ENCODE measurements at places on chromosomes 11 and 22.
A peak's percentile ranks its signal among the peaks of the same experiment; 100 is the strongest.

DNA sequence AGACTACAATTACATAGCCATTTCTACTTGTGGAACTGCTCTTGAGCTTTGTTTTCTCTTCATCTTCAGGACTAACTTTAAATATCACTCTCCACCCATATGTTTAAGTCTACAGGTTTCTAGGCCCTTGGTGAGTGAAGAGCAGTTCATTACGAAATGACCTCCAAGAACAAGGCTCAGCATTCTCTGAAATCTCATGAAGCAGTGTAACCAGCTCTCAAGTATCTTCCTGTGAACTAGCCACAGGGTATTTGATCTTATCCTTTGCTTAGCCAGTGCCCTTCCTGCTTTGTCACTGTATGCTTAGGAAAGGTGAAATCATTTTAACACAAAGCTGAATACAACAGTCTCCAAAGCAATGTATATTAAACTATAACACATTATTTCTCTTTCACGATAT lies 20.4 kb upstream of the LYVE1 start:
- no peak for DNase-seq

GRCh38 chr11:13928566-13929251 lies 33.8 kb upstream of the SPON1 start:
- no peak for DNase-seq

- no peak for DNase-seq
These were observed 134.1 kb downstream of the GRIK4 start for GRCh38 chr11:120645639-120646038.

GRCh38 chr11:95084509-95084908 lies 5.1 kb upstream of the ENDOD1 start:
- no peak for DNase-seq

- DNase-seq, result no peak
These were observed 61.6 kb upstream of the PTPN5 start for GRCh38 chr11:18853086-18853720.

DNA sequence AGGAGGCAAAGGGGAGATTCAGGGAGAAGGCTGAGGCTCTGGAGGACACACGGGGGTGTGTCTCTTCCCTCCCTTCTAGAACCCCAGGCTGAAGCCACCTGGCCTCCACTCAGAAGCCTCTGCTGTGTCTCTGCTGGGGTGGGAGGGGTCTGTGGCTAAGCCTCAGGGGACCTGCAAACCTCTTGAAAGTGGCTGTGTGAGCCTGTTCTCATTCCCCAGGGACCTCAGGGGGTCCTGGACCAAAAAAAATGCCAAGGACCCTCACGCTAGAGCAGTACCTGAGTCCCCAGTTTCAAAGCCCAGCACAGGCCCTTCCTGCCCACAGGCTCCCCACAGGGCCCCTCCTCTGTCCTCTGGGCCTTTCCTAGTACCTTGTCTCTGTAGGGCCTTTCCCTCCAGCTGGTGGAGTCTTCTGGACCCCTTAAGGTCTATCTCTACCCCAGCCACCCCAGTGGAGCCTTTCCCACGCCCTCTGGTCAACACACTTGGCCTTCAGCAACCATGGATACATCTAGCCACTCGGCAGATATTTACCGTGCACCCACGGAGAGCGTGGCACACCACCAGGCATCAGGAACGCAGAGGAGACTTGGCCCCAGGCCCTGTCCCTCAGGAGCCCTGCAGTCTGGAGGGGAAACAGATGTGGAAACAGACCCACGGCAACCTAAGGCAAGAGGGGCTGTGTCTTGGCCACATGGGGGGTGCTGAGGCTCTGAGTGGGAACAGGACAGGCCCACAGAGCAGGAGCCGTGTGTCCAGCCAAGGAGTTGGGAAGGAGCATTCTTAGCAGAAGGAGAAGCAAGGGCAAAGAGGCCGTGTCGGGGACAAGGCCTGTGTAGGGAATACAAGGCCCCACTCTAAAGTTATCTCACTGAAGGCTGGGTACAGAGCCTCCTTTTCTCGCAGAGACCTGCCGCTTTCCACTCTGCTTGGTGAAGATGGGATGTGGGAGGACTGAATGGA lies 18.5 kb downstream of the PLA2G6 start:
- DNase-seq, result no peak

DNA sequence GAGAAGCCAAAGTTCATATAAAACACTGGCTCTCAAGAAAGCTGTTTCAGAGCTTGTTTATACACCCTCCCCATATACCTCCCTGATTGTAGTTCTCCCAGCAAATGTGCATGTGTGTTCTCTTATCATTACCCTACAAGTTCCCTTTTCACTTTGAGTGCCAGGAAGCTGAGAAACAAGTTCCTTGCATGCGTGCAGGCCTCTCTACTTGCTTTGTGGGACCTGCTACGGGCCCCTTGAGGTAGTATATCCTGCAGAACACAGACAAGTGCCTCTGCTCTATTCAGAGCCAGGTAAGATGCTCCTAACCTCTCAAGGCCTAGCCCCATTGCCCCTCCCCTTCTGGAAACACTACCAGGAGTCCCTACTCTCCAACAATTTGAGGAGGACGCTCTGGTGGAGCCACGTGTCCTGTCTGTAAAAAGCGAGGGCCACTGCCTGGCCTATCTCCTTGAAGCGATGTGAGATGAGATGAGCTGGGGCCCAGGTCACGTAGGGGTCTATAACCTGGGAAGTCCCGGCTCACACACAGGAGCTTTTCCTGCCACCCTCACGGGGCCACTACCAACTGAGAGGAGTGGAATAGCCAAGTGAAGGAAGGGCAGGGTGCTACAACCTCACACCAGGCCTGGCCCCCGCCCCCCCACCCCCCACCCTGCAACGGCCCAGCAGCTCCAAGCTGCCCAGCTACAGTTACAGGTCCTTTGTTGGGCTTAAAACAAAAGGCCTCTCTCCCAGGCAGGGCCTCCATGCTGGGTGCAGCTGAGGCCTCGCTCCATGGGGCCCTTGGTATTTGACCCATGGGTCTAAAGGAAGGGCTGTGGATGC lies 2.6 kb upstream of the ATP5MGL start:
- no peak for DNase-seq

DNA sequence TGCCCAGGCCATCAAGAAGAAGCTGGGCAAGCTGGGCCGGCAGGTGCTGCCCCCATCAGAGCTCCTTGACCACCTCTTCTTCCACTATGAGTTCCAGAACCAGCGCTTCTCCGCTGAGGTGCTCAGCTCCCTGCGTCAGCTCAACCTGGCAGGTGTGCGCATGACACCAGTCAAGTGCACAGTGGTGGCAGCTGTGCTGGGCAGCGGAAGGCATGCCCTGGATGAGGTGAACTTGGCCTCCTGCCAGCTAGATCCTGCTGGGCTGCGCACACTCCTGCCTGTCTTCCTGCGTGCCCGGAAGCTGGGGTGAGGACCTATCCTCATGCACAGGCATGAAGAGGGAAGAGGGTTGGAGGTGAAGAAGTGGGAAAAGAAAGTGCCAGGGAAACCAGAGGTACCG lies 5.3 kb upstream of the NHERF4 start:
- DNase-seq, result no peak

DNA sequence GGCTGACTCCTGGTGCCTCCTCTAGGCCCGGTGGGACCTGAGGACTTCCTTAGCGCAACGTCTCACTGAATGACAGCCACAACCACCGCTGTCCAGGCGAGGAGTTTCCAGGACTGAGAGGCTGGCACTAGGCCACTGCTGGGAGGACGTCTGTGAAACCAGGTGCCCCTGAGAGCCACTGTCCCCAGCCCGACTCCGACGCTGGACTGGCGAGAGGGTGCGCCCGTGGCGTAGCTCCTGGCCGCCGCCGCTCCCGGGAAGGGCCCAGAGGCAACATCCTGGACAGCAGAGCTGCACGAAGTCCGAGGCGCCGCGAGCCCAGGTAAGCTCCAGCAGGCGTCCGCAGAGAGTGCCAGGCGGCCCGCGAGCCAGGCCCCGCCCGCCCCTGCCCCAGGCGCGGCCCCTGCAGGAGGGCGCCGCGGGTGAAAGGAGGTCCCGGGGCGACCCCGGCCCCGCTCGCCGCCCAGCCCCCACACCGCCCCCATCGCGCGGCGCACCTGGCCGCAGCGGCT lies 525 bp downstream of the DGCR2 start:
- DNase-seq, result no peak

DNA sequence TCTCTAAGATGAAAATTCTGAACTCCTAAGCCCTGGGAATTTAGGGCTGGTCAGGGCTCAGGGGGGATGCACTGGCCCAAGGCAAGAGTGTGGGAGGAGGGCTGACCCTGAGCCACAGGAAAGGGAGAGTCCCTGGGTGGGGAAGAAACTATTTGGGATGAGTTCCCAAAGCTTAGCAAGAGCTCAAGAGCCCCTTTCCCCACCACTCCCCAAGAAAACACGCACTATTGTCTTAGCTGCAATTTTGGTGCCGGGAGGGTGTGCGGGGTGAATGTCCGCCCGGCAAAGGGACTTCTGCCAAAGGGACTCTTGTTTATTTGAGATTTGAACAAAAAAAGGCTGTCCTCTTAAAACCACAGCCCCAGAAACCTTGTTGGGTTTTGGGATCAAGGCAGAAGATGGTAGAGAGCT lies 37.0 kb downstream of the KIAA1671 start:
- DNase-seq, result no peak

DNA sequence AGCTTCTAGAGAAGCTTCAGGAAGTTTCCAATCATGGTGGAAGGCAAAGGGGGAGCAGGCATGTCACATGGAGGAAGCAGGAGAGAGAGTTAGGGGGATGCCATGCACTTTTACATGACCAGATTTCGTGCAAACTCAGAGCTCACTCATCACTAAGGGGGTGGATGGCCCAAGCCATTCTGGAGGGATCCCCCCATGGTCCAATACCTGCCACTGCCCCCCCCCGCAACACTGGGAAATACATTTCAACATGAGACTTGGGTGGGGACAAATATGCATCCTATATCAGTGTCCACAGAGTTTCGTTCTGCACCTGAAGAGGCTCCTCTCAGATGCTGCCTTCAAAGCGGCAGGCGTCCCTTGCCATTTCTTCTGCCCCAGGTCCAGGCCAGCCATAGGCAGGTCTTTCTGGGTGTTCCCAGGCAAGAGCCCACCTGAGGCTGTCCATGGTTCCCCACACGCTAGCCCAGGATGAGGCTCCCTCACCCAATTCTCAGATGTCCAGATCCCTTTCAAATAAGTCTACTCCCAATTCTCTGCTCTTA lies 1344.3 kb downstream of the TBC1D22A start:
- DNase-seq, result no peak

- no peak for DNase-seq
These were observed 5.1 kb upstream of the SCARF2 start for GRCh38 chr22:20442485-20443284.

- no peak for DNase-seq
These were observed 900.3 kb downstream of the METTL15 start for GRCh38 chr11:29008481-29008880.

DNA sequence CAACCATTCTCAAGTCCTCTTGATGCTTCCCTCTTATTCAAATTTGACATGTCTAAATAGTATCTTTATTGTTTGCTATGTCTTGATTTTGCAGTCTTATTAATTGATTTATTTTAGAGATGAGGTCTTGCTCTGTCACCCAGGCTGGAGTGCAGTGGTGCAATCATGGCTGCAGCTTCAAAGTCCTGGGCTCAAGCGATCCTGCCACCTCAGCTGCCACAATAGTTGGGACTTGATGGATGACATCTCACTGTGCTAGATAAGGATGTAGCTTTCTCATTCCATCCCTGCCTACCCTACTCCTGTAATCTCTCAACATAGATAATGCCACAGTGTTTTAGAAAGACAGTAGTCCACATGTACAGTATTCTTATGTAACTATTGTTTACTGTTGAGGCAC lies 7.5 kb upstream of the SPTY2D1 start:
- no peak for DNase-seq

DNA sequence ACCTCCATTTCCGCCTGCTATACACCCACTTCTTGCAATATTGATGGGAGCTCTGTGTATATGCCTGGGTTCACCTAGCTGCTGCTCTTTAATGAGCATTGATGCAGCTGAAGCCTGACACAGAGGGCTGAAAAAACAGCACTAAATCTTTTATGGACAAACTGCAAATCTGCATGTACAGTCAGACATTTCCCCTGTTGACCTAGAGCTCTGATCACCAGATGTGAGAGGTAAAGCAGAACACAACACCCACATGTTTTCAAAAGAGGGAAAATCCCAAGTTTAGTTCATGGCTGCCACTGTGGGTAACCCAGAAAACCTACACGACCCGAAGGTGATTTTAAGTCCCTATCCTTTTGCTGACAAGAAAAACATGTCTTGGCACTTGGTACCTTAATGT lies 303.0 kb upstream of the PITPNB start:
- DNase-seq, result no peak

GRCh38 chr11:133945087-133945974 lies 11.4 kb downstream of the IGSF9B start:
- DNase-seq, result no peak

- peak; percentile 49 for DNase-seq
These were observed 5.1 kb downstream of the SCN4B start for GRCh38 chr11:118147502-118147901.

GRCh38 chr22:33746501-33746928 lies 173.8 kb downstream of the LARGE1 start:
- no peak for DNase-seq

DNA sequence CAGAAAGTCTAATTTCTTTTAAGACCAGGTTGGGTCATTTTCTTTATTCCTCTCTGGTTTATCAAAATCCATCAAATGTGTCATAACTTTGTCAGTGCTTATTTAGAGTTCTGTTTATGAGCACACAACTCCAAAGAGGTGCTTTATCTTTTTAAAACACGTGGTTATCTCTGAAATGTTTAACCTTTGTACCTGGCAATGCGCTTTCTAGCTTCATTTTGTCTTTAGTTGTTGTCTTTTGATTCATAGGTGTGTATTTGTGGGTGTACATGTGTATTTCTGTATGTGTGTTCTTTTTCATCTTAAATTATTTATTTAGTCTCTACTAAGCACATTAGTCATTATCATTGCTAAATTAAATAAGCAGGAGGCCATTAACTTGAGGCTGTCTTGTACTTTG lies 251.4 kb downstream of the JRKL start:
- no peak for DNase-seq

DNA sequence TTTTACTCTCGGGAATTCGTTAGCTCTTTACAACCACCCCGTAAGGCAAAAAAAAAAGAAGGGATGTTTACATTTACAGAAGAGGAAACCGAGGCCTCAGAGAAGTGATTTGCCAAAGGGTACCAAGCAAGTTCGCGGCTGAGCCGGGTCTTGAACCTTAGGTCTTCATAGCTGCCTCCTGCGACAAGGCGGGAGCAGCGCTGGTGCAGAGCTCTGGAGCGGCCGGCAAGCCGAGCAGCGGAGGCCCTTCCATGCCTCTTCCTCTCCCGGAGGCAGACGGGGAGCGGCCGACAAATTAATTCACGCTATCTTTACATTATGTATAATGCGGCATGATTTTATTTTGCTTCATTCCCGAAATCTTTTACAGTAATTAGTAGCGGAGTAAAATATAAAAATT lies 536.3 kb downstream of the INSC start:
- no peak for DNase-seq

GRCh38 chr11:353179-353873 lies 16.0 kb upstream of the B4GALNT4 start:
- DNase-seq, result no peak

- DNase-seq, result no peak
These were observed 56.4 kb downstream of the DHCR7 start for GRCh38 chr11:71391796-71392195.

GRCh38 chr11:88308576-88308975 lies 29.0 kb downstream of the CTSC start:
- DNase-seq, result no peak

GRCh38 chr11:116166573-116167465 lies 606.0 kb downstream of the BUD13 start:
- DNase-seq, result no peak

All from CMK (cell line).